Kidney (tissue), 22 donors: ENCODE measurements at places on chromosomes 11 and 22. TPM values are rescaled to one million over a fixed set of nuclear protein-coding genes. Genes with fewer than 3 reads are reported as not detected.

GTSE1 gene
- 0.41 TPM for polyA plus RNA-seq

ARHGAP8 gene
- 30.2 TPM for polyA plus RNA-seq

MRGPRE gene
- polyA plus RNA-seq: not detected

FOLR2 gene
- polyA plus RNA-seq: 16.8 TPM

CCND1 gene
- polyA plus RNA-seq: 37.6 TPM

SPTBN2 gene
- 69.8 TPM for polyA plus RNA-seq

DDT gene
- polyA plus RNA-seq: 448 TPM

LAYN gene
- polyA plus RNA-seq: 4.8 TPM

EHF gene
- polyA plus RNA-seq: 4.7 TPM

ACCS gene
- 11.4 TPM for polyA plus RNA-seq

SMC1B gene
- not detected for polyA plus RNA-seq
